ENCODE measurements at places on chromosomes 7 and 10.

DNA sequence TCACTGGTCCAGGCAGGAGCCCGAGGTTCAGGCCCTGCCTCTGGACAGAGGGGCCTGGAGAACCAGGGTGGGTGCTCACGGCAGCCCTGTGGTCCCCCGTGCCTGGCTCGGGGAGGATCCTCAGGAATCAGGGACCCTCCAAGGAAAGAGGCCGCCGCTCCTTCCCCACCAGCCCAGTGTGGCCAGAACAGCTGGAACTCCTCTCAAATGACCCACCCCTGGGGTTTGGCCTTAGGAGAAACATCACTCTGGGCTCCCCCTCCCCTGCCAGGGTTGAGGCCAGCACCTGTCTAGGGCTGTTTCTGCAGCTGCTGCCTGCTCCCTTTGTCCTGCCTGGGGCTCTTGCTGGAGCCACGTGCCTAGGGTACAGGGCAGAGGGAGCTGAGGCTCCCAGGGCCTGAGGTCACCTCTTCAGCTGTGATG is 161.0 kb downstream of the RNF216 start:
- DNase-seq = no peak

DNA sequence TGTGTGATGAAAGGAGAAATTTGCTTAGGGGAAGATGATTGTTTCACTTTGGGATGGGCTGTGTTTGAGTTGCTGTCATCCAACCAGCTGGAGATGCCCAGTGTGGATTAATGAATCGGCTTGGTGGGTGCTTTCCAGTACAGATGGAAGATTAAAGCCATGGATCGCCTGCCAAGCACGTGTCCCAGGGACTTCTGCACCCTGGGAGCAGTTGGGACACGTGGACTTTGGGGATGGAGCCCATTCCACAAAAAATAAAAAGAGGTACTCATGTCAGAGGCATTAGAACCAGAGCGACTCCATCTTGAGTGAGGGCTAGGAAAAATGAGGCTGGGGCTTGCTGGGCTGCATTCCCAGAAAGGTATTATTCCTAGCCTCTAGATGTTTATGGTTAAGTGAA is 29.3 kb upstream of the PRLHR start:
- DNase-seq = no peak

- no peak for DNase-seq
These were observed 10.0 kb downstream of the CAMK2B start for GRCh38 chr7:44315301-44315903.

DNA sequence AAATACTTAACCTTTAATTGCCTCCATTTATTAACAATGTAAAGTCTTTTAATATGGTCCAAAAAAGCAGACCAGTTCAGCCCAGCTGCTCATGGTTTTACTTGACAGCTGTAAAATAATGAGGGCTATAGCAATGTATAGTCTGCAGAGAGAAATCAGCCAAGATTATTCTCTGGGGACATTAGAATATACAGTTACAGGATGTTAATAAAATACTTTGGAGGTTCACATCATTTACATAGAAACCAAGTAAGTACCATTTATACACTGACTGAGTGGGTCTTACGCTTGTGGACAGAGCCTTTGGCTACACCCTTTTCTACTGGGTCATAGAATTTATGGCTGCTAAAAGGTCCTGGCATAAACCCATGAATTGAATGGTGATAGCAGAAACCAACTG is 340.7 kb upstream of the CELF2 start:
- no peak for DNase-seq
